Lower leg skin (tissue), 4 donors: ENCODE measurements at places on chromosomes 2 and 18.

DNA sequence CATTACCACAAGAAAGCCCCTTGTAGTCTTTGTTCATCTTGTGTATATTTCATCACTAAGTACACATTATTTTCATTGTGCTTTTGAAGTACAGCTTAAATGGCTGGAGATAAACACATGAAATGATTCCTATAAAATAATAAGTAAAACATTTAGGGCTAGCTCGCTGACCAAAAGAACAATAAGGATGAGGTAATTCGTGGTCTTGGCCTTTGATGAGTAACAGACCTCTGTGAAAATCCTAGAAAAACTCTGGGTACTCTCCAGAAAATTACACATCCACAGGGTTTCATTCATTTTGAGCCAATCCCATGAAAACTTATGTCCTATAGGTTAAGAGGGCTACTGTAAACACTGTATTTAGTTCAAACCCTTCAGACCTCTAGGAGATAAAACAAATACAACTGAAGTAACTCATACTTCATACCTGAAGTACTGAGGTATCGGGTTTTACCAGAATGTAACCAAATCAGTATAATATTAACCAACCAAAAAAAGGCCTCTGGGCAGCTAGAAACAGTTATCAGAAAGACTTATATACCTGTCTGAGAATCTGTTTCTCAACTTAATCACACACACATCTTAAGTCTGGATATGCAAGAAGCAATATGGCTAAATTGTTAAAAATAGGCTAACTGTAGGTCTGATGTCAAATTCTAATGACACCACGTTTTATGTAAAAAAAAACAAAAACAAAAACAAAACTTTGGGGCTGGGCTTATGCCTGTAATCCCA lies 31.0 kb downstream of the CFAP36 start:
- no peak for DNase-seq

GRCh38 chr2:169173876-169174275 lies 104.5 kb downstream of the DHRS9 start:
- DNase-seq: no peak

GRCh38 chr2:61218817-61219170 lies 56.8 kb downstream of the C2orf74 start:
- no peak for DNase-seq

DNA sequence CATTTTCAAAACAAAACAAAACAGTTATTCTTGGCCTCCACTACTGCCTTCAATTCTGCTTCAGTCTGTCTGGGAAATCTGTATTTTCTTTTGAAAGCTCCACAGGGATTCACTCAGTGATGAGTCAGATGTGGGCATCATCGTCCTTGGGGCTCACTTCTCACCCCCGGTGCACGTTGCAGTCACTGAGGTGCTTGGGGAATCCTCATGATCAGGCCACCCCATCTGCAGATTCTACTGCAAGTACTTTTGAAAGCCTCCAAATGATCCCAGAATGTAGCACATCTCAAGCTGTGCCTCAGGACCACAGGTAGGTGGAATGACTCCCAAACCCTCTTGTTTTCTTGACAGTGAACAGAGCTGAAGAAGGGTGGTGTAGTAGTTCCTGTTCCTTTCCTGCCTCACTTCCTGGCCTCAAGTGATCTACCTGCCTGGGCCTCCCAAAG lies 34.3 kb downstream of the LPIN2 start:
- DNase-seq: no peak

DNA sequence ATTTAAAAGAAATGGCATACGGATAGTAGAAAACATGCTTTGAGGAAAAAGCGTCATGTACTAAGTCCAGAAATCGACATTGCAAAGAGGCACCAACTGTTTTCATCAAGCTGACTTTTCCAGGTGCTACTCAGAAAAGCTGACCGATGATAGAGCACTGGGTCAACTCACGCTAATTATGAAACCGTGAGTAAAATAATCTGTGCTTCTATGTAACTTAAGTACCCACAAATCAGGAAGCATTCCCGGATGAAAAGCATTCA lies 353 bp upstream of the NUP35 start:
- DNase-seq: no peak

- no peak for DNase-seq
These were observed 57.1 kb upstream of the TSPYL6 start for GRCh38 chr2:54313147-54313546.

GRCh38 chr2:237306083-237306786 lies 107.7 kb downstream of the COL6A3 start:
- DNase-seq: no peak

DNA sequence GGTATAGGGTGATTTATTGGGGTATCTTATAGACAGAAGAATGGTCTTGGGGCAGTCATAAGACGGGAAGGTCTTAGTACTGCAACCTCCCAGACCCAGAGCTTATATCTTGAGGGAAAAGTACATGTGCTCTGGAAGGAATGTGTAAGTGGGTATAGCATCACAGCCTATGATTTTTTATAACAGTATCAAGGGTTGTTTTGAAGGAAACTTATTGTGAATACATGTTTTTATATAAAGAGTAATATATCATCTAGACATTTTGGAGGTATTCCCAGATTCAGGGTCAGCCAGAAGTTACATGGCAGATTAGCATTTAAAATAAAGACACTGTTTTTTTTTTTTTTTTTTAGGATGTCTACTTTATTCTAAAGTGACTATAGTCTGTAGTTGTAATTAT lies 47.6 kb upstream of the STON1 start:
- no peak for DNase-seq

DNA sequence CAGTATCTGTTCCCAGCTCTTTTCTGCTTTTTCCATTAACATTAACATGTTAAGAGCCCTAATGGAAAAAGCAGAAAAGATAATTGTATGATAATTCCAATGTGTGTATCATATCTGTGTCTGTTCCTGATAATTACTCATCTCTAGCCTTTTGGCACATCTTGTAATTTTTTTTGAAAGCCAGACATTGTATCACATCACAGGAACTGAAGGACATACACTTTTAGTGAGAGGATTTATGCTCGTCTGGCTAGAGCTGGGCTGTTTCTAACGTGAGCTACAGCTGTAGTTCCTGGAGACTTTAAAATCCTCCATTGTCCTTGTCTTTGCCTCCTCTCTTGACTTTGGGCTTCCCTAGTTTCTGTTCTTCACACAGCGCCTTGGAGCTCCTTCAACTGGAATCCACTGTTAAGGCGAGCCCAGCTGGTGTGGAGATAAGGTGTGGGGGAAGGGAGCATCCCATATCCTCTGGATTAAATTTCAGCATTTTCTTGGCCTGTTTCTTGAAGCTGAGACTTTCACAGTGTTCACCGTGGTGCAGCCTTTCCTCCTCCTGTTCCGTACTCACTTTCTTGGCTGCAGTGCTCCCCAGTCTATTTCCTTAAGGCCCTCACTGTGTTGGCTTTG lies 211.5 kb downstream of the GALR1 start:
- DNase-seq: no peak

DNA sequence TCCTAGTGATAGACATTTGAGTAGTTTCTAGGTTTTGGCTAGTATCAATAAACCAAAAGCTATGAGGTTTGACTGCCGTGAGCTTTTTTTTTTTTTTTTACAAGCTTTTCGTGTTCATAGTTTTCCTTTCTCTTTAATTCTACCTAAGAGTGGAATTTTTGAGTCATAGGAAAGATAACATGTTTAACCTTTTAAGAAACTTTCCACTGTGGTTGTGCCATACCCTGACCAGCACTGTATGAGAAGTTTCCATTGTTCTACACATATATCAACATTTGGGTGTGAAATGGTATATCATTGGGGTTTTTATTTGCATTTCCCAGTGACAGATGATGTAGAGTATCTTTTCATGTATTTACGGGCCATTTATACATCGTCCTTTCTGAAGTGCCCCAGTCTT lies 31.7 kb downstream of the UBE2F start:
- no peak for DNase-seq

GRCh38 chr18:36411745-36412168 lies 114.2 kb downstream of the FHOD3 start:
- peak; percentile 23 for DNase-seq

GRCh38 chr2:144032566-144032965 lies 487.4 kb downstream of the ZEB2 start:
- no peak for DNase-seq

DNA sequence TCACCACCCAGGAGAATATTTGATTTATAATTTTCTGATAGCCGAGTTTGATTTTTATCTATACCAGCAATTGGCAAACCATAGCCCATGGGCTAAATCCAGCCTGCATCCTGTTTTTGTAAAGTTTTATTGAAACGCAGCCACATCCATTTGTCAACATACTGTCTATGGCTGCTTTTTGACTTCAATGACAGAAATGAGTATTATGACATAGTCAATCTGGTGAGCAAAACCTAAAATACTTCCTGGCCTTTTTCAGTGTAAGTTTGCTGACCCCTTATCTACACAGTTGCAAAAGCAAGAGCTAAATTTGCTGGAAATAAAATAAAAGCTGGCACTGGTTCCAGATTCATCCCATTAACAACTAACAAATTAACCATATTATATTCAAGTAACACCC lies 79.8 kb upstream of the SLC25A52 start:
- no peak for DNase-seq

GRCh38 chr2:119311371-119311770 lies 55.3 kb downstream of the C2orf76 start:
- no peak for DNase-seq

- DNase-seq: peak; percentile 99
These were observed at the start of the genes SEPTIN10 and SOWAHC for GRCh38 chr2:109613922-109614714. TSS of gene SEPTIN10 (minus strand) at chr2:109613966. CDS start at chr2:109613827, 139 bp downstream. TSS of gene SOWAHC (plus strand) at chr2:109614364. CDS start at chr2:109614490, 126 bp downstream.

- DNase-seq: no peak
These were observed 346.5 kb downstream of the TGIF1 start for GRCh38 chr18:3796434-3796833.

- DNase-seq: peak; percentile 12
These were observed 119.5 kb upstream of the ZFP36L2 start for GRCh38 chr2:43345872-43346271.

- DNase-seq: no peak
These were observed 908 bp downstream of the STAT1 start for GRCh38 chr2:191012845-191013681.

- DNase-seq: no peak
These were observed 49.7 kb downstream of the SH3YL1 start for GRCh38 chr2:213932-214693.

- no peak for DNase-seq
These were observed 190.4 kb downstream of the PLCL1 start for GRCh38 chr2:197994751-197995150.

DNA sequence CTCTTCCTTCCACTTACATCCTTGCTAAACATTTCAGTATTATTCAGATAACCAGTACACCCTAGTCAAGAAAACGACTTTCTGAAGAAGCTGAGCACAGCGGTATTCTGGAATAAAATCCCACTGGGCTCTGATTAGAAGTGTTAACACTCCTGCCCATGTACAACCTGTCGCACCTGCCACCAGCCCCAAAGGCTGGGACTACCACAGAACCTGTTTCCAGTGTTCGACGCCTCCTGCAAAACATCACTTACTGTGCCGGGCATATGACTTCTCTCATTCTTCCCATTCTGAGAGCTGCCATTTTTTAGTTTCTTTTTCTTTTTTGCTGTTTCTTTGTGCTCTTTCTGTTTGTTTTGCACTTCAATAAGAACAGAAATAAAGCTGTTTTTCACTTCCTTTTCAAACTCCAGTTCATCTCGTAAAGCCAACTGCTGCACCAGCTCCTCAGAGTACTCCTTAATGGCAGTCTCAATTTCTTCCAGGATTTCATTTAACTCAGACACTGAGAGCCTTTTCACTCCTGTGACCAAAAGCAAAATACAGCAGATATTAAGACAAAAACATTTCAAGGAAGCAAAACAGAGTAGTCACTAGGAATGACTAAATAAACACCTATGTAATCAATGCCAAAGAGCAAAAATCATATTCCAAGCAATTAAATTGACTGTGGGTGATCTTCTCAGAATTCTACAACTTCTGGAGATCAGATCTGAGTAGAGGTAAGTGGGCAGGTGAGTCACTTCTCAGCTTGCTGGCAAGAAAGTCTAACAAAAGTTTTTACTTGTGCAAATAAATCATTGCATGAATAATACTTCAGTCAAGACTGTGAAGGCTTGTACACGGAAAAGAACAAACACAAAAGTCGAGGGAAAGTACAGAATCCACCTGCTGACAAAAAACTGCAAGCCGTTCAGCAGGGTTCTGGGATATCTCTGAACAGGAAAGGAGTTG lies 19.3 kb downstream of the FEZ2 start:
- DNase-seq: no peak

DNA sequence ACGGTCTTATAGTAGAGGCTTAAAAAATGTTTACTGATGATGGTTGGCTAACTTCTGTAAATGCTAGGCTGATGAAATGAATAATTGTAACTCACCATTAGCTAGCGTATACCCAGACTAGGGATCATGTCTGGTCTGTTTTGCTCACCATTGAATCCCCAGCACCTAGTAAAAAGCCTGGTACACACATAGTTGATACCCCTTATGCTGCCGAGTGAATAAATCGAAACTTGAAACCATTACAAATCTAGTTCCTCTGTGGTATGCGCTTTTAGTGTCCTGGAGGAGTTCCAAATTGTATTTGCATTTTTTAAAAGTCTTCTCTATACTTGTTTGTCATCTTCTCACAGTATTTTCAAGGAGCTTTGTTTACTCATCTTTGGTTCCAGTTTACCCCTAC lies 1.3 kb downstream of the TAF1B start:
- no peak for DNase-seq

DNA sequence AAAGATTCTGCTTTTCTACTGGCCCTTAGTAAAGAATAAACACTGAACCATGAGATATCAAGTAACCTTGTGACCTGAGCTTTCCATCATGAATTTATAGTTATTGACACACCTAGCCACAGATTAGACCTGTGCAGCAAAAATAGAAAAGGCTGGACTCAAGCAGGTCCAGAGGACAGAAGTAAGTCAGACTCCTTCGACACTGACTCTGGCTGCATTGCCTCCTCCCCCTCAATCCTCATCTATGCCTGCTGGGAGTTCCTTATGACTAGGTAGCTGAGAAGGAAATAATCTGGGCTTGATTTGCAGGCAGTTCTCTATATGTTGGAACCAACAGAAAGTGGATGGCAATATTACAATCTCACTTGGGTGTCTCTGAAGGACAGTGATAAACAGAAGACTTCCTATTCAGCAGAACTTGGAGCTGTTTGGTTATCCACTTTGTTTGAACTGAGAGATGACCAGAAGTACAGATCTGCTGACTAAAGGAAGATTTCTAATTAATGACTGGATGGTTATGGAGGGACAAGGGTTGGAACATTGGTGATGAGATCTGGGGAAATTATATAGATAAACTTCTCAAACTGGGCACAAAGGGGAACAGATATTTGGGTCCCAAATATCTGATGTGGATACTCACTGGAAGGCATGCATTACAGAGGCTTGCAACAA lies 39.4 kb downstream of the ARID5A start:
- no peak for DNase-seq

- DNase-seq: no peak
These were observed 268.4 kb downstream of the METTL4 start for GRCh38 chr18:2302628-2303516.

GRCh38 chr2:199131876-199132275 lies 325.9 kb downstream of the SATB2 start:
- DNase-seq: no peak
